ENCODE measurements at places on chromosomes 7 and 10. TPM values are rescaled to one million over a fixed set of nuclear protein-coding genes. Genes with fewer than 3 reads are reported as not detected.

PON3 gene
- total RNA-seq: 4.7 TPM

BLOC1S2 gene
- total RNA-seq: 68.0 TPM

VSIR gene
- total RNA-seq: 10.1 TPM

CALHM1 gene
- total RNA-seq: not detected

GPR85 gene
- total RNA-seq: 0.34 TPM

PNPLA8 gene
- total RNA-seq: 25.9 TPM

TBXAS1 gene
- 0.57 TPM for total RNA-seq

Data from hair follicular keratinocyte (primary cell).